SW 1271 (cell line): ENCODE measurements at places on chromosomes 3 and 15.

DNA sequence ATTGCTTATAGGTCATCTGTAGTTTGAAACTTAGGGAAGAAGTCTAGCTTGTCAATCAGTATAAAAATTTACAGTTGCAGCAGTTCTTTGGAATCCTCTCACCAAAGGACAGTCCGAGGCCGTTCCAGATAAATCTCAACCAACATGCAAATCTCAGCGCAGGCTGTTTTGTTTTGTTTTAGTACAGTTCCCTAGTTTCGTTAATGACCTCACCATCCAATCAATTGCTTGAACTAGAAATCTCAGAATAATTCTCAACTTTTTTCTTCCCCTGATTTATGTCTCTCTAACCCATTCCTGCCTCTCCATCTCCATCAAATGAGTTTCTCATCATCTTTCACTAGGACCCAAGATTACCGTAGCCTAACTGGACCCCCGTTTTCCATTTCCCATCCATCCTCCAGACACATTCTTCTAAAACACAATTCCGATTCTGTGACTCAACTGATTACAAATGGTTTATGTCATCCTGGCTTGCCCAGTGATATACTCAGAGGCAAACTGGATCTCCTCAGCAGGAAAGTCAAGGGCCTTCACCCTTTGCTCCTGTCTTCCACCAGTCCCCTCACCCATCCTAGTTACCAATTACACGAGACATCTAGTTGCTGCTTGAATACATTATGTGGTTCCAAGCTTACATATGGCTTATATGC, 1.3 kb downstream of the SMCO1 start:
- no peak for DNase-seq

- DNase-seq, result no peak
Observed at GRCh38 chr3:180421221-180421620, 180.7 kb upstream of the TTC14 start.

- DNase-seq, result no peak
Observed at GRCh38 chr15:69908590-69909420, 188.9 kb downstream of the TLE3 start.

- DNase-seq, result no peak
Observed at GRCh38 chr3:171056528-171056927, 30.0 kb upstream of the SLC2A2 start.
